ENCODE measurements at places on chromosomes 3 and 15.

- no peak for DNase-seq
These were observed 4.7 kb upstream of the CLASP2 start for GRCh38 chr3:33722626-33723370.

- no peak for DNase-seq
These were observed 2.0 kb downstream of the MYEF2 start for GRCh38 chr15:48176112-48176511.

- DNase-seq = no peak
These were observed 235.7 kb downstream of the SLC9A9 start for GRCh38 chr3:143612541-143612940.

GRCh38 chr15:49901996-49902684, 216.9 kb downstream of the ATP8B4 start:
- DNase-seq = no peak

- DNase-seq = no peak
These were observed at the start of gene GPR62 for GRCh38 chr3:51955175-51955892. TSS of gene GPR62 (plus strand) at chr3:51955381. CDS start at chr3:51955653, 272 bp downstream.

DNA sequence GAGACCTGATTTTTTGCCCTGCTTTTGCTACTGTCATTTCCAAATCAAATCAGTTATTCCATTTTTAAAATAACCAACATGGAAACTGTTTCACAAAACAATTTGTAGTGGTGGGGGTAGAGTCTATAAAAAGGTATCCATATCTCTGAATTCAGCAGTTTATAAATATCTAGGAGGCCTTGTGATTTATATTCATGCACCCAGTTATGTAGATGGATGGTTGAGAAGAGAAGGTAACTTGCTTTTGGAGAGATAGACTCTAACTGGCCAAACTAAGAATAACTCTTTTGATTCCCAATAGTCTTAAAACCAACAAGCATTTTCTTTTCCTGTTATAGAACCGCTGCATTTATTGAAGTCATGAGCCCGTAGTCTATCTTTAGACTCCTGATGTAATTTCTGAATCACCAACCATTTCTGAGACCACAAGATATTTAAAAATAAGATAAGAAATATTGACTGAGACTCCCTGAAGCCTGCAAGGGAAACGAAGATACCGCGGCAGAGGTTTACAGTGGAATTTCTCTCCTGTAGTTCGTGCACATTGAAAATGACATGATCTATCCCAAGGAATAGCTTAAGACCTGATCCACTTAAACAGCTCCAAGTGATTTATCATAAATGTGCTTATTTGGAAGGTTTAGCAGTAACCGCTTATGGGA, 68.5 kb downstream of the SAMMSON start:
- DNase-seq = no peak

DNA sequence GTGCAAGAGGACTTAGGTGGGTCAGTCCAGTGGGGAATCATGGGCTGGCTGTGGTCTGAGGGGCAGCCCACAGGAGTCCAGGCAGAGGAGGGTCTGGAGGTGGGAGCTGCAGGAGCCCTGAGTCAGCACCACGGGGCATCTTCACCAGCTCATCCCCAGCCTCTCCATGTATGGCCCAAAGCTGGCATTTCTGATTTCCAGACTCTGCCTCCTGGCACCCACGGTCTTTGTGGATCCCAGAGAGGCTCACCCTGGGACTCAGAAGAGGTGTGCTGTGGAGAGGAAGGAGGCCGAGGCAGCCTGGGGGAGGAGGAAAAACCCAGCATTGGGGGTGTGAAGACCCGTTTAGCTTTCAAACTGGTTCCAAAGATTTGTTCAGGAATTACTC, 64.5 kb upstream of the KLF13 start:
- no peak for DNase-seq

- no peak for DNase-seq
These were observed 18.2 kb upstream of the SACM1L start for GRCh38 chr3:45670991-45671390.

DNA sequence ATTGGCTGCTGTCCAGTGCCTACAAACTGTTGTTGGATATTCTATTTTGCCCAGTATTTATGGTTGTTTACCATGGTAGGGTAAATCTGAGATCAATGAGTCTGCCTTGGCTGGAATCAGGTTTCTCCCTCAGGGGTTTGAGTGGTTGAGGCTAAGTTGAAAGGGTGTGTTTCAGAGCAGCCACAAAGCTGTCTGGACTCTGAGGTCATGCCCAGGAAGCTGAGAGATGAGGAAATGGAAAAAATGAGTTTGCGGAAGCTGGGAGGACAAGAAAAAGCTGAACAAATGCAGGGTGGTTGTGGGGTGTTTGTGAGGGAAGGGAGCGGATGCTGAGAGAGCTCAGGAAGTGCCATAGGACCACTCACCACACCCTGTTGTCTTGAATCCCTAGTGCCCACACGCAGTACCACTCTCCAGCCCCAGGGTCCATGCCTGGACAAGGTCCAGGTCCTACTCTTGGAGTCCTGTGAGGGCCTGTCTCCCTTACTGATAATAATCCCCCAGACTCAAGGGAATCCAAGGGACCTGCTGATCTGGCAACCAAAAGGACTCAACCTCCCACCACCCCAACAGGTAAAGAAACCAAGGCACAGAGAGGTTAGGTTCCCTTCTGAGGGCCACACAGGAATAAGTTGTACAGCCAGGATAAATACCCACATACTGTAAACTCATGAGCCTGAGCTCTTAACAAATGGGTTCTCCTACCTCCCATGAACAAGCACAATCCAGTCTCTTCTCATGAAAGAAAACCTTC, 81.6 kb downstream of the PPCDC start:
- peak; percentile 29 for DNase-seq
